Stimulated activated CD4-positive, alpha-beta T cell treated with anti-CD3 and anti-CD28 coated beads, Interleukin-4, amount 100 ng/mL, for 1 hour (primary cell): ENCODE measurements at places on chromosomes 7 and 10.

DNA sequence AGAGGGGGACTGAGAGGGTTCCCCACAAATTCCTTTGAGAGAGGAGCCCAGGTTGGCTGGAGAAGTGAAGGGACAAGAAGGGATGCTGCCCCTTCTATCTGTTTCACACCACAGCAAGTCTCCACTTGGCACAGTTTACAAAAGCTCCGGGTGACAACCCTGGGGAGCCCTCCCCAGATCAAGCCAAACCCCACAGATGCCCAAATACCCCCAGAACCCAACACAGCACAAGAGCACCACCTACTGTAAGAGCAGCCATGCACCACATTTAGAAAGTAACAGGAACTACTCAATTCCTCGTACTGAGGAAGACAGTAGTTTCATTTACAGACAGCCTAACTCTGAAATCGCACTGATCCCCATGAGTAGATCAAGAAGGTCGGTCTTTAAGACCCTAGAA is 67.8 kb upstream of the ATP6V0A4 start:
- DNase-seq = no peak

- DNase-seq = peak; percentile 19
Observed at GRCh38 chr10:97454330-97455036, 8.5 kb downstream of the ZDHHC16 start.

DNA sequence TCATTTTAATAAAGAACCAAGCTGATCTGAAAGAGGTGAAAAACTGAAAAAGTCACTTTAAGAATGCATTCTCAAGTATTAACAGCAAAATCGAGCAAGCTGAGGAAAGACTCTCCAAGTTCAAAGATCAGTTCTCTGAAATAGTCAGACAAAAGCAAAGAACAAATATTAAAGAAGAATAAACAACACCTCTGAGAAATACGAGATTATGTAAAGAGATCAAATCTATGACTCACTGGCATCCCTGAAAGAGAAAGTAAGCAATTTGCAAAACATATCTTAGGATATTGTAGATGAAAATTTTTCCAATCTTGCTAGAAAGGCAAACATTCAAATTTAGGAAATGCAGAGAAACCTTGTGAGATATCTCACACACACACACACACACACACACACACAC is 138.4 kb upstream of the HGF start:
- no peak for DNase-seq

DNA sequence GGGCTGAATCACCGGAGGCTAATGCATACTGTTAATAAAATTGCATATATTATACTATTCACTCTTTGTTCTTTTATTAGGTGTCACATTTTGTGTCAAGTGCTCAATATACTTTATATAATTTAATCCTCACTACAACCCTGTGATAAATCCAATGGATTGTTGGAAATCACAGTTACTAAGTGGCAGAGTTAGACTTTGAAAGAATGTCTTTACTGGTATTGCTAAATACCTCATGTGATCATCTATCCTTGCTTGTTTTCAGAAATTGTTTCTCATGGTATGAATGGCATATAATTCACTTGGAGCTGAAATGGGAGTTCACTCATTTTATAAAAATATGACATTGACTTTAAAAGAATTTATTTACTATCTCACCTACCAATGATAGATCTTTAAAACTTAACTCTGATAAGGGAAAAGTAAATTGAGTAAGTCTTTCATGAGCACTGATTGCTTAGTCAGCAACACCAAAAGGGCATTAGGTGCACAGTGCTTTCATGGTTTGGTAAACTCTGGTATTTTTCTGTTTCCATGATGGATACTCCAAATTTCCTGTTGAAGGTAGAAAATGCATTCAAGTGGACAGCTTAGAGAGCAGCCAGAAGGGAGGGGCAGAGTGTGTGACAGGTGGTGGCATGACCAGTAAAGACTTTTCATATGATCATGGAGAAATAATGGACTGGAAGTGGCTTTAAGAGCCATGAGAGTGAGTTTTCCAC is 22.6 kb downstream of the ENKUR start:
- DNase-seq = no peak
